Vagina (tissue), 2 donors: ENCODE measurements at places on chromosomes 1 and 21. TPM values are rescaled to one million over a fixed set of nuclear protein-coding genes. Genes with fewer than 3 reads are reported as not detected.

FOXD2 gene
- 0.98 TPM for total RNA-seq

TMEM51 gene
- 31.4 TPM for total RNA-seq

MRPL37 gene
- 45.9 TPM for total RNA-seq

GRHL3 gene
- 58.7 TPM for total RNA-seq

URB2 gene
- total RNA-seq, result 9.3 TPM

VWA5B1 gene
- total RNA-seq, result not detected

KRTAP6-2 gene
- total RNA-seq, result not detected

OR2T35 gene
- total RNA-seq, result not detected

SDE2 gene
- total RNA-seq, result 14.7 TPM

RHCE gene
- not detected for total RNA-seq

DNA sequence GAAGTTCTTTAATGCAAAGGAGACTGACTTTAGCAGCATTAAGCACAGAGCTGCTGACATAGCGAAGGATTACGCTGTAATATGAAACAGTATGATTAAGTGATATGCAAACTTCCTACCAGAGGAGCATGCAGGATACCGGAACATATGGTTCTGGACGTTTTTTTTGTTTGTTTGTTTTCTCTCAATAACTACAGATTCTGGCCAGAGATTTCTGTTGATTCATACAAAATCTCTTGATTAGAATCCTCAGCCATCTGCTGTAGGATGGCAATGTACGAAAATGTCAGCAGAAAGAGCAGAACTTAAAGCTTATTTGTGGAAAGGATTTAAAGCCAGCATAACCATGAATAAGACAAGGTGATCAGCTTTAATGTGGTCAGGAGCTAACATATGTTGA is 970.7 kb downstream of the KCNT2 start:
- no peak for DNase-seq

- no peak for DNase-seq
Measured at GRCh38 chr1:23916209-23917131, 3.3 kb upstream of the CNR2 start.

- no peak for DNase-seq
Measured at GRCh38 chr1:19268445-19268844, 16.8 kb downstream of the MRTO4 start.

- no peak for DNase-seq
Measured at GRCh38 chr1:1554926-1555915, 14.8 kb upstream of the TMEM240 start.

DNA sequence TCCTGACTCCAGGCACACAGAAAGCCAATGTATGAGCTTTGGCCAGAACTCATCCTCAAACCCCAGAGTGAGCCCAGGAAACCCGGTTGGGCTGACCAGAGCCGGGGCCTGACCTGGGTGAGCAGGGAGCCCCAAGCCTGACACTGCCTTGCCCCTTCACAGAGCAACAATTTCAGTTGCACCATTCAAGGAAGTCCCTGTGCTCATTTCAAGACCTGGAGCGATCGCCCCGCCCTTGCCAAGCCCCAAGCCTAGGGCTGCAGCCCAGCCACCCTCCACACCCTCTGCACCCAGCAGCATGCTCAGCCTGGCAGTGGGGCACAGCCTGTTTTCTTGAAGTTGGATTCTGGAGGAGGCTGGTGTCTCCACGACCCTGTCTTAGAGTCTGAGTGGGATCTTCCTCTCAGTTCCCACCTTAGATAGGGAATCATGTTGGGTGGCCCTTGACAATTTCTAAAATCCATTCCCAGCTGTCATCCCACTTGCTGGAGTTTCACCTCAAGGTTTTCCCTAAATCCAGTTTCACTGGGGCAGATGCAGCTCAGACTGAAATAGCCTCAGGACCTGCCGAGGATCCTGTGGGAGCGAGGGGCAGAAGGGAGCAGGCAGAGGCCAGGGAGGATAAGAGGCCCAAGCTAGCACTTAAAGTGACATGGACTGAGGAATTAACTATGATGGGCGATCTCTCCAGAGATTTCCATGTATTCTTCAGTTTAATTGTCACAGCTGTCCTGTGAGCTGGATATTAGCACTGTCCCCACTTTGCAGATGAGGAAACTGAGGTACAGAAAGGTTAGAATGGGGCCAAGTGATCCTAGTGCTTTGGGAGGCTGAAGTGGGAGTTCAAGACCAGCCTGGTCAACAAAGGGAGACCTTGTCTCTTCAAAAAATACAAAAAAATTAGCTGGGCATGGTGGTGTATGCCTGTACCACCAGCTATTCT is 2.5 kb downstream of the NBL1 start:
- DNase-seq, result no peak

DNA sequence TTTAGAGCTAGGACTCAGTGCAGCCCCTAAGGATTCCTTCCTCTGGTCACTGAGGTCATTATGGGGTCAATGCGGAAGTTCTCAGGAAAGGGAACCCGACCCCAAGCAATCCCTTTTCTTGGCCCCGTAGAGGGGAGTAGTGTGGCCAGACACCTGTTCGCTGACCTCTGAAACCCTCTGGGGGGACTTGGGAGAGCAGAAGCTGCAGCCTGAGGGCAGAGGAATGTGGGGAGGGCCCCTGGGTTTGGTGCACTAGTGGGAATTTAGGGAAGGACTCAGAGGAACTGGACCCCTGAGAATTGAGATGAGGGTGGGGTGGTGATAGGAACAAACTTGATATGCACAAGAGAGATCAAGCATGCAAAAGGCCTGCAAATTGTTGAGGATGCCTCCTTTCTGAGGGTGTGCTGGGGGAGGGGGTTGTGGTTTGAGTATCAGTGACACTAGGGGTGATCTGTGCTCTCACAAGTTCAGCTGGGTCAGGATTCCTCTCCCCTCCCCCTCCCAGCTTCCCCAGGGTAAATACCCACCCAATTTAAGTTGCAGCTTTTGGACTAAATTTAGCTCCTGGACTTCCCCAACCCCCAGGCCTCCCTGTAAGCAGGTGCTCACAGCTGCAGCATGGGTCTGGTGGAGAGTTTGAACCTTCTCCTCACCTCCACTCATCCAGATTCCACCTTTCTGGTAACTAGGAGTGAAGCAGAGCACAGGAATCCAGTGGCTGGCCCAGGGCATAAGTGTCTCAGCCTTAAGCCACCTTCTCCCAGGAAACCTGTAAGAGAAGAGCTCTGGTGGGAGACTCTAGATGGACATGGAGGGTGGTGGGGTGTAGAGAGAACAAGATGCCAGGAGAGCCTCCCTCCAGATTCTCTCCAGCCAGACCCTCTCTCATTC is 13.5 kb downstream of the ADAMTSL4 start:
- no peak for DNase-seq

- no peak for DNase-seq
Measured at GRCh38 chr1:36008546-36009197, 75.2 kb upstream of the TEKT2 start.

DNA sequence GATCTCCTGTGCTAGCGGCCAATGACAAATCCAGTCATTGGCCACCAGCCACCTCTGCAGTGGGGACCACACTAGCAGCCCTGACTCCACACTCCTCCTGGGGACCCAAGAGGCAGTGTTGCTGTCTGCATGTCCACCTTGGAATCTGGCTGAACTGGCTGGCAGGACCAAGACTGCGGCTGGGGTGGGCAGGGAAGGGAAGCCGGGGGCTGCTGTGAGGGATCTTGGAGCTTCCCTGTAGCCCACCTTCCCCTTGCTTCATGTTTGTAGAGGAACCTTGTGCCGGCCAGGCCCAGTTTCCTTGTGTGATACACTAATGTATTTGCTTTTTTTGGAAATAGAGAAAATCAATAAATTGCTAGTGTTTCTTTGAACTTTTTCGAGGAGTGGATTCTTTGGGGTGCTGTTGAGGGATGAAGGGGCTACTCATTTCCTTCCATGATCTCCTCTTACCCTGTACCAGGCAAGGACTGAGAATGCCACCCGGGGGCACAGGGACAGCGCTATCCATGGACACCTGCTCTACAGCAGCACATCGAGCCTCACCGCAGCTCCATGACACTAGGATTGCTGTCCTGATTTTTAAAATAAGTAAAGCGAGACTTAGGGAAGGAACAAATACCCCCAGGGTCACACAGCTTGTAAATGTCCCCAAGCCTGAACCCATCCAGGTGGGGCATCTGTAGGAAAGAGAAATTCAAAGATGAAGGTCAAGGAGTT is 44.7 kb downstream of the TNNT2 start:
- DNase-seq, result no peak

DNA sequence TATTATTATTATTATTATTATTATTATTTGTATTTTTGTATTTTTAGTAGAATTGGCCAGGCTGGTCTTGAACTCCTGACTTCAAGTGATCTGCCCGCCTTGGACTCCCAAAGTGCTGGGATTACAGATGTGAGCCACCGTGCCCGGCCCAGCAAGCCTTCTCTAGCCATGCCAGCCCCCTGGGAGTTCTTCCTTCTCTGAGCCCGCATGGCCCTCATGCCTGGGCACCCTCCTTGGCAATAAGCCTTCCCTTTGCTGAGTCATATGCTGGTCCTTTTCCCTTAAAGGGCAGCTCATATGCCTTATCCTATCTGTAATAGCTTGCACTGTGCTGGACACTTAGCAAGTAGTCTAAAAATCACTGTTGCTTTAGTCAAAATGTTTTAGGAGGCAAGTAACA is 8.5 kb upstream of the NBL1 start:
- no peak for DNase-seq

DNA sequence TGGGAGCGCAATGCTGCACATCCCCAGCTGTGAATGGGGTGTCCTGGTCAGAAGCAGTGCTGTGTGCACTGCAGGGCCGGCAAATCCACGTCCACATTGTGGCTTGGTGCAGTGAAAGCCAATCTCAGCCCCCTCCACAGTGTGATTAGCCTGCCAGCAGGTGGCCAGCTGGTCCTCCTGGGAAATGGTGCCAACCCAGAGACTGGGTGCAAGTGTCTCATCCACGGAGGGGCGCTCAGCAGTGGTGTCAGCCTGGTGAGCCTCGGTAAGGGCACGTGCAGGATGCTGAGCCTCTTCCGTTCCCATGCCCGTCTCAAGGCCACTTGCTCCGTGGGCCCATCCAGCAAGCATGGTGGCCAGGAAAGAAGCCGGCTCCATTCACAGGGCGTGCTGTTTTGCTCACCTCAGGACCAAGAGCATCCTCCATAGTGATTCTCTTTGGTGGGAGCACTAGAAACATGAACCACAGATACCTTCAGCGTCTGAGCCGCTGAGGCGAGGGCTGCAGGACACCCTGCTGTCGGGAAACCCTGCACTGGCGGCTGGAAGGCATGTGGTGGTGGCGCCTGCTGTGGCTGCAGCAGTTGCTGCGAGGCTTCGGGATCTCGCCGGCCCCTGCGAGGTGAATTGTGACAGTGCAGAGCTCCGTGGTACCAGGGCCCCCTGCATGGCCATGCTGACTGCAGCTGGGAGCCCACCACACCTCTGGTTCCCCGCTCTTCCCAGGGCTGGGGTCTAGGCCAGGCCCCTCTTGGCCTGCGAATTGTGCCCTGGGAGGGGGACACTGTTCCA is 2.0 kb upstream of the SMYD3 start:
- DNase-seq, result no peak

GRCh38 chr1:222071387-222071786 is 329.5 kb upstream of the DUSP10 start:
- no peak for DNase-seq

DNA sequence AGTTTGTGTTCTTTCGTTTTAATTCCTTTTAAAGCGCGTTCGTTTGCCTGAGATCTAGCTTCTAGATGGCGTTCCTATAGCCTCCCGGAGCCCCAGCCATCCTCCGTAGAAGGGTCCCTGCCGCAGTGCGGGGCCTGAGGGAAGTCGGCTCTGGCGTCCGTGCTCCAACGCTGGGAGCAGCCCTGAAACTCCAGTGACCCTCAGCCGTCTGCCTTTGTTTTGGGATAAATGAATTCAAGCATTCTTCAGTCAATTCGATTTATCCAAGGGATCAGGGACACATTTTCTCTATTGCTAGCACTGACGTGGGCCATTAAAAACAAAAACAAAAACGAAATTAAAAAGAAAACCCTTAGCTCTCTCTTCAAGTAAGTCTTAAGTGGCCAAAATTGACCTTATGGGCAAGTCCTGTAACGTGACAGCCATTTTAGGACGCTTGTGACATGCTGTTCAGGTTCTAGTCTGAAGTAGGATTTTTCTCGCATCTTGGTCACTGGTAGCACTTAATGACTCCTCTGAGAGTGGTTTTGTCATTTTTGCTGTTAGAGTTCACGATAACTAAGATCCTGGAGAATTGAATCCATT is 742 bp upstream of the HSPA13 start:
- no peak for DNase-seq

DNA sequence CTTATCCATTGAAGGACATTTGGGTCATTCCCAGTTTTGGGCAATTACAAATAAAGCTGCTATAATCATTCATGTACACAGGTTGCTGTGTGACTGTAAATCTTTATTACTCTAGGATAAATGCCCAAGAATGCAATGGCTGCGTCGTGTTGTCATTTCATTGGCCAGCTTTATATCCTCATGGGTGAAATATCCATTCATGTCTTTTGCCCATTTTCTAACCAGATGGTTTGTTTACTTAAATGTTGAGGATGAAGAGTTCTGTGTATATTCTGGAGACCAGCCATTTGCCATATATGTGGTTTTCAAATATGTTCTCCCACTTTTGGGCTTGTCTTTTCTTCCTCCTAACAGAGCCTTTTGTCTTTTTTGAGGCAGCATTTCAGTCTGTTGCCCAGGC is 25.3 kb downstream of the TRIM11 start:
- DNase-seq, result no peak

DNA sequence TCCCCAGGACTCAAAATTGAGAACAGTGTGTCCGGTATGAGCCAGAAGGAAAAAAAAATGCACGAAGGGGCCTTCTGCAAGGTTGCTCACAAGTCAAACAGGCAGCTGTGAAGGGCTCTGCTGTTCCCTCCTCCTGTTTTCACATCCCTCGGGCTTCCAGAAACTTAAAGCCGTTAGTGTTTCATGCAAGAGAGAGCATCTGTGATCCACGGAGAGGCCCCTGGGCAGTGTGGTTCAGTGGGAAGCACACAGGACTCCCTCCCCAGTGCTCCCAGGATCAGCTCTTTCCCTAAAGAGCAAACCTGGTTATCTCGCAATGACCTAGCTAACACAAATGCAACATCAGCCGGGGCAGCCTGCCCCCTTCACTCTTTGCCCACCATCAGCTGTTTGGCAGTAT is 2.9 kb upstream of the MATN1 start:
- DNase-seq, result no peak

GRCh38 chr21:45640001-45640887 is 3.3 kb upstream of the PCBP3 start:
- DNase-seq, result peak; percentile 77

- DNase-seq, result no peak
Measured at GRCh38 chr1:31374511-31375196, 1.8 kb upstream of the FABP3 start.

DNA sequence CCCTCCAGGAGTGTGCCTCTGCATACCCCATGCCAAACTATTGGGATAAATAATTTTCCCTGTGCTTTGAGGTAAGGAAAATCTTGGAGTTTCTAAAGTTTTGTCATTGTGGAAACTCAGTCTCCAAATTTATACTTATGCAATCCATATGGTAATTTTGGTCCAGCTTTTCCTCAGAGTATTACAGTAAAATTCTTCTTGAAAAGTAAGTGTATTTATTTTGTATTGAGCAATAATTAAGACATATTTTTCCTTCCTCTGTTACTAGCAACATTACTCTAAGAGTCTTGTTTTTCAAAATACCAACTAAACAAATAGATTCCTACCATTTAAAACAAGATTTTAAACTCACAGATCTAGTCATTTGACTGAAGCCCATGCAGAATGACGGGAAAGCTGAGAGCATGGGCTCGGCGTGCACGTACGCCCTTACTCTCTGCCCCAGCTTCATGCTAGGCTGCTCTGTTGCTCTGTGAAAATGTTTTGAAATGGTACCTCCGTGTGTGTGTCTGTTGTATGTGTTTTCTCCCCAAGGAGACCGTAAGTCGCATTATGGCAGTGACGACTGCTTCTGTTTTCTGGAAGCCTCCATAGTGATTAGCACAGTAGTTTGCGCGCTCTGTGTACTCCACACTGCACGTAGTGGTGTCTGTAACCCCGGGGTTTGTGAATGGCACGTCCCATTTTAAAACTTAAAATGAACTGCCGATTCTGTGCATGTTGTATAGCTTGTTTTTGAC is 165.3 kb downstream of the SDCCAG8 start:
- no peak for DNase-seq
